ENCODE measurements at places on chromosomes 6 and 20.

DNA sequence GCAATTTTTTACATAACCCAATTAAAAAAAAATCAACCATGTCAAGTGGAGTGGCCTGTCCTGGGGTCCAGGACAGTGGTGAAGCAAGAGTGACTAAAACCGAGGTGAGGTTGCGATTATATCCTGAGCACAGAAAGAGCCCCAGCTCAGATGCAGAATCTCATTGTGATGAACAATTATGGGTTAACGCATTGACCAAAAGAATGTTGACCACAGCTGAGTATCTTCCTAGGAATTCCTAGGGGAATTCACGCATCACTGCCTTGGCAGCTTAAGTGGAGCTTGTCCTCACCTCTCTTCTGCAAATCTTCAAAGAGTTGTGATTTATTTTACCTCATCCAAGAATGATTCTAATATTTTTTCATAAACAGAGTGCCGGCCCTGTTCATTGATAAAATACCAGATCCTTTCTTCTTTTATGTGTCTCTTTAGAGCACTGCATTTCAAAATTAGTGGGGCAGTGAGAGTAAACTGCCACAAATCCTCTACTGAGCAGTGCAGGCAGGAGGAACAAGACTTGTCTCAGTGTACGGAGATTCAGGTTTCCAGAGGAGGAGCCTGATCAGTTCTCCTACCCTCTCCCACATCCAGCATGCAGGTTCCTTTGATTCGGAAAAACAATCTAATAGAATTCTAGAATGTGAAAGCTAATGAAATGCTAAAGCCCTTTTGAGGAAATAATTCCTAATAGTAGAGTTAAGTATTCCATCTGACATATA lies 60.1 kb upstream of the ZNF184 start:
- DNase-seq: no peak

DNA sequence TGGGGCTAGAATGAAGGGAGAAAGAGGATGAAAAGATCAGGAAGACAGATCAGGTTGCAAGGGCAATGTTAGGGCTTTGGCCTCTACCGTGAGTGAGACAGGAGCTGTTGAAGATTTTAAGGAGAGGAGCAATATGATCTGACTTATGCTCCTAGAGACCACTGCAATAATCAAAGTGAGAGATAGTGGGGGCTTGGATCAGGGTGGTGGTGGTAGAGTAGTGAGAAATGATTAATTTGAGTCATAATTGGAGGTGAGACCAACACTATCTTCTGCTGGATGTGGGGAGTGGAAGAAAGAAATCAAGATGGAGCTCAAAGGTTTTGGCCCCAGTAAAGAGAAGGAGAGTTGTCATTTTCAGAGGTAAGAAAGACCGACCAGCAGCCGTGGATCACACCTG lies 140.7 kb upstream of the TMEM170B start:
- DNase-seq: no peak

- DNase-seq: no peak
Observed at GRCh38 chr6:2375443-2375842, 130.0 kb upstream of the GMDS start.

DNA sequence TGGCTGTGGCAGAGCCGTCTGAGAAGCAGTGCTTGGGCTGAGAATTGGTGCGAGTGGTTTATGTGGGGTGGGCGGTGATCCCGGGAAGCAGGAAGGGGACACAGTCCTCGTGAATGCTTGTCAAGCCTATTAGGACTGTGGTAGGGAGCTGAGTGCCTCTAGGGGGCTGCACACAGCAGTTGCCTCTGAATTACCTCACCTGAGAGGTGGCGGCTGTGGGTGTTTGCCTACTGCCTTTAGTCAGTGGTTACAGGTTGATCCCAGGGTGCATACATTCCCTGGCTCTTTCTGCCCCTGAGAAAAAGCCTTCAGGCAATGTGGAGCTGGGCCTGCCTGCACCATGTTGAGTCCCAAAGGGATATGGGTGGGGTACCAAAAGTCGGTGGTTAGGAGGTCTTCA lies 5.2 kb downstream of the AP5S1 start:
- DNase-seq: no peak

DNA sequence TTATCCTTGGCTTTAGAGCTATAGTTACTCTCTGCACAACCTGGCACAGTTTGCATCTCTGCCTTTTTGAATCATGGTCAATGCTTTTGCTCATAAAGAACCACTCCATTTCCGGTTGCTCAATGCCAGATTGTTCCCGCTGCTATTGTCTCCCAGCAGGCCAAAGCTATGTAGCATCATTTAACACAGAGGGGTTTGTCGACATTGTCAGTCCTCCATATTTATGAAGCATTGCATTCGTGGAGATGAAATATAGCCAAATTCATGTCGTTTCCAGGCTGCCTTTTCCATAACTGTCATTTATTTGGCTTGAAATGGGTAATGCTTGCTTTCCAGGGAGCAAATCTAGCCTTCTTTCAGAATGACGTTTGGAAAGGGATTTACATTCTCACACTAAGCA lies 598.8 kb downstream of the EPHA7 start:
- DNase-seq: no peak

DNA sequence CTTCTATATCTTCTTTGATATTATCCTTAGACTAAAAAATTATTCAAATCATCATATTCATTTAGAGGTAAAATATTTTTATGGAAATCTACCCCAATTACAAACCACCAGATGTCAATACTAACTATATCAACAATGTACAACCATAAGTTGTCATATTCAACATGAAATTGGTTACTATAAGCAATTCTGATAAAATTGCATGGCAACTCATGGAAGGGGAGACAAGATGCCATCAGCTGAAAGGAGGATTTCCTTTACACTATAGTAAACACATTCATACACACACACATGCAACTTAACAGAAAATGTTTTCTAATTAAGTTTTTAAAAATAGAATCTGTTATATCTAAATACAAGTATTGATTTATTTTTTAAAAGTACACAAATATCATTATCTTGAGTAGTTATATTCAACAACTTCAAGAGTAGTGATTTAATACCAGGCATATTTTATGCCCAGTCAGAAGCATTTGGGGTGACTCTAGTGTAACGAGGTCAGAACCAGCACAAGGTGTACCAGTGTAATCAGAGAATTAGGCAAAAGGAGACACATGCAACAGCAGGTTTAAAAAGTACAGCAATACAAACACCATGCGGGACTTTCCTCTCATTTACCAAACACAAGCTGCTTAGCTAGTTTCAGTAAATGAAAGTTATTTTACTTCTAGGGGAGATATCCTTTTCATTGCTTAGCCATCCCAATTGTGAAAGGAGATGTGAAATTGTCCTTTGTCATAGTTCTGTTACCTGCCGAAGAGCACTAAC lies 1.0 kb downstream of the FILIP1 start:
- DNase-seq: no peak

GRCh38 chr6:77454386-77454785 lies 8.9 kb downstream of the HTR1B start:
- DNase-seq: no peak

Data from GDM1 (cell line).